ENCODE measurements at places on chromosomes 5 and 9.

DNA sequence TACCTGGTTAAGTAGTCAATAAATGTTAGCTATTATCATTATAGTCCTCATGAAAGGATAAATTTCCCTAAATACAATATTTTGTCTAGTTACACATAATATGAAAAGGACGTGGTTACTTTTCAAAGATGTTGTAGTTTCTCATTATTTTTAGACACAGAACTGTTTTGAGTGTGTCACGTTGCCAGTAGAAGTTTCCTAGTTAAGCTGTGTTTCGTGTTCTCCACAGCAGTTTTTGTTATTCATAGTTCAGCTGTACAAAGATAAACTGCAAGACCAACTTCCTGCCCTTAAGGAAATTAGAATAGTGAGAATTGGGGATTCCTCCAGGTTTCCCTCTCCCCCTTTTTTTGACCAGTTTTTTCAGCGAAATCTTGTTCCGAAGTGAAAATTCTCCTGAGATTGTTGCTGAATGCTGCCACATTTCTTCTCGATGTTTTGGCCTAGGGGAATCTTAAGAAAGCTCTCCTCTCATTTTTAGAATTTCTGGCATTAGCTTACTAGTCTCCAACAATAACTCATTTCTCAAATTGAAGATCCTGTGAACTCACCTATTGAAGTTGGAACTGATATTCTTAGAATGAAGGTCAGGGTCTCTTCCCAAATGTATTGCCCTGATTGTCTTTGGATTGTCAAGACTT lies 176.1 kb downstream of the PAM start:
- no peak for DNase-seq

- no peak for DNase-seq
Measured at GRCh38 chr5:95274011-95274410, 10.9 kb downstream of the MCTP1 start.

GRCh38 chr9:98064623-98065392 lies 8.3 kb downstream of the NANS start:
- no peak for DNase-seq

DNA sequence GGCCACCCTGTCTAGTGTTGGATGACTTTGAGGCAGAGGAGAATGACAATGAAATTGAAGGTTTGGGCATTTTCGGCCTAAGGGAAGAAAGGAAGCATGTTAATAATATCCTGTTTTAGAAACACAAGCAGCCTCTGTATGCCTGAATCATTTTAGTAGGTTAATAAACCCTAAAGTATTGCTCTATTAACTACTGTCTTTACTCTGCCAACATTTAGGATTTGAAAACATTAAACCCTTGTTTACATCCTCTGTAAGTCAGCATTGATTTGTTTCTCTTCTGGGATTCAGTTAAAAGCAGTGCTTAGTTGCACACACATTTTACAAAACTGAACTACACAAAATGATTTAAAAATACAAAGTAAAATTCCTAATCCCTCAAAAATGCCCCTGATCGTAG lies 358.9 kb downstream of the ARRDC3 start:
- DNase-seq, result no peak

GRCh38 chr9:36976371-36977030 lies 57.6 kb downstream of the PAX5 start:
- DNase-seq, result no peak

DNA sequence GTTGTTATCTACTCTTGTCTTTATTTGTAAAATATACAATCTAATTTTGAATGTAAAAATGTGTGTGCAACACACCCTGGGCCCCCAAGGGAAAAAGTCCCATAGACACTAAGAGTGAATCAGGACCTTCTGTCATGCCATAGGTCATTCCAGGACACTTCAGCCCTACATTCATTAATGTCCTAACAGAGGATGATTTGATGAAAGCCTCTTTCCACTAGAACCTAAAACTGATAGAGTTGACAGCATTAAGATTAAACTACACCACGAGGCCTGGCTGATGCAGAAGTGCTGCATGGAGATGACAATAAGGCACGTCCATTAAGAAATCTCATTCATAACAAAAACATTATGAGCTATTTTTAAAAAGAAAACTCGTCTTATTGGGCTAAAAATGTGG lies 46.2 kb downstream of the FRMD3 start:
- DNase-seq, result no peak

GRCh38 chr9:33800886-33801285 lies 5.5 kb downstream of the PRSS3 start:
- no peak for DNase-seq

- no peak for DNase-seq
Measured at GRCh38 chr5:135489466-135490244, 37.5 kb upstream of the TIFAB start.

GRCh38 chr9:14713187-14713767 lies 9.3 kb downstream of the CER1 start:
- no peak for DNase-seq

DNA sequence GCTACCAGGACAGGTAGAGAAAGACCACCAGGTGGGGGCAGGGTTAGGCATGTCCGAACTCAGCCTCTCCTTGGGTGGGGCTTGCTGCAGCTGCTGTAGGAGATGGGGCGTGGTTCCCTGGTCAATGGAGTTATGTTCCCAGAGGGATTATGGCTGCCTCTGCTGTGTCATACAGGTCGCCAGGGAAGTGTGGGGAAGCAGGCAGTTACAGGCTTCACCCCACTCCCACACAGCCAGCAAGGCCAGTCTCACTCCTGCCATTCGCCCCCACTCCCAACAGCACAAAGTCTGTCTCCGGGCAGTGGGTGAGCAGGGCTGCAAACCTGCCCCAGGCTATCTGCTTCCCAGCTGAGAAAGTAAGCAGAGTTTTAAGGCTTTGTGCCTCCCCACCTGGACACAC lies 20.0 kb upstream of the CEP72 start:
- DNase-seq, result no peak

DNA sequence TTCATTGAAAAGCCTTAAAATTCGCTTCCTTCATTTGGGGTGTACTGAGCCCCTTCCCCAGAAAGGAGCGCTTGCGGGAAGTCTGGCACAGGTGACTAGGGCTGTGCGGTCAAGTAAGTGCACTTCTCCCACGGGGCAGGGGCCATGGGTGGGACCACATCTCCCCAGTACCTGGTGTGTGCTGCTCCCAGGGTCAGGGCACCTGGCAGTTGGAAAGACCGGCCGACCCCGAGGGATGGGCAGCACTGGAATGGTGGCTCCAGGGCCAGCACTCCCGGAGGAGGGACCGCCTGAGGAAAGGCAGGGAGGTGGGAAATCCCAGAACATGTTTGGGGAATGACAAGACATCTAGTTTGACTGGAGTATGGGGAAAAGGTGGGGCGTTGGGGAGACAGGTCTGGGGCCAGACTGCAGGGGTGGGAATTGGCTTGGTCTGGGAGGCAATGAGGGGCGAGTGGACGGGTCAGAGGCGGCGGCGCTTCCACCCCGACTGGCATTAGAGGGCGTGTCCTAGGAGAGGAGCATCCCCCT lies 727 bp upstream of the GLIPR2 start:
- no peak for DNase-seq

- no peak for DNase-seq
Measured at GRCh38 chr5:29024052-29024451, 1985.7 kb upstream of the CDH9 start.

DNA sequence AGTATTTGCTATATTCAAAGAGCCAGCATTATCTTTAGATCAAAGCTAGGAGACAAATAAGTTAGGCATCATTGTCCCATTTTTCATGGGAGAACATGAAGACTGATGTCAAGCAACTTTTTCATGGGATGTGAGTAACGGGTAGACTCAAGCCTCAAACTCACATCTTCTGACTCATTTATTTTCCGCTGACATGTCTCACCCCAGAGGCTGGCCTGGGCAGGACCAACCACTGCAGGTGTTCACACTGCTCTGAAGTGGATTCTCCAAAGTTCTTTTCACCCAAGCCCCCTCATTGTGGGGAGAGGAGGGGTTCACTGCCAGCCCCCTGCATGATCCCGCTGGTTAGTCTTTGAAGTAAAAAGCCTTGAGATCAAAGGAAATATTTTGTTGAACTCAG lies 34.9 kb upstream of the BASP1 start:
- no peak for DNase-seq

DNA sequence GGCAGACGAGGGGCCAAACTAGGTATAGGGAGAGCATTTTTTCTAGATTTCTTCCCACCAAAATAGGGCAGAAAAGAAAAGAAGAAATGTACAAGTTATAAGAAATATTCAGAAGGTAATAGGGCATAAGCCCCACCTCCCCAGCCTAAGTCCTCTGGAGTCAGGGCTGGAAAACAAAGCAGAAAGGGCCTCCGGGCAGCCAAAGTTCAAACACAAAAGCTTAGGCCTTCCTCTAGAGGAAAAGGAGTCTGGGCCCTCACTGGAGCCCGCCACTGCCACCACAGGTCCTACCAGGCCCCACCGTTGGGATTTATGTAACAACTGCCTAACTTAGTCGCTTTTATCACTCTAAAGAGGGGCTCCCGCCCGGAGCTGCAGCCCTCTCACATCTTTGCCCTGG lies 27.6 kb downstream of the TBC1D2 start:
- DNase-seq, result no peak

- no peak for DNase-seq
Measured at GRCh38 chr9:112005939-112006338, 109.3 kb downstream of the UGCG start.

GRCh38 chr5:64811050-64811640 lies 42.4 kb downstream of the CWC27 start:
- DNase-seq, result no peak

- no peak for DNase-seq
Measured at GRCh38 chr5:52491071-52491787, 296.5 kb upstream of the ITGA1 start.

GRCh38 chr5:149747833-149748366 lies 17.8 kb downstream of the PPARGC1B start:
- DNase-seq, result no peak

GRCh38 chr9:78559449-78559885 lies 262.5 kb downstream of the PSAT1 start:
- no peak for DNase-seq

DNA sequence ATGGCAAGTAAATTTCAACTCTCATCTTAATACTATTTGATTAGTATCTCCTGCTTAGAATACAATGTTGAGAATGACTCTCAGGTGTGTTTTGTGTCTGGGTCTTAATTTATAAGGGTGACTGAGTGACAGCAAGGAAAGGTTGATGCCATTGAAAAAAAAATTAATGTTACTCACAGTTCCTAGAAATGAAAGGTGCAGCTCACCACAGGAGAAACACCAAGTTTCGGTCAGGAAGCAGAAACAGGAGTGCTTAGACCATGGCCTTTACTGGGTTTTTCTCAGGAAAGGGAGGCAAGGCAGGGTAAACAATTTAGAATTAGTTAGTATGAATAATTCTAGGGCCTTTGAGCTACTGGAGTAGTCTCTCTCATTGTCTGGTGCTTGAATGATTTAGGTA lies 159.2 kb upstream of the C9orf72 start:
- DNase-seq, result no peak

DNA sequence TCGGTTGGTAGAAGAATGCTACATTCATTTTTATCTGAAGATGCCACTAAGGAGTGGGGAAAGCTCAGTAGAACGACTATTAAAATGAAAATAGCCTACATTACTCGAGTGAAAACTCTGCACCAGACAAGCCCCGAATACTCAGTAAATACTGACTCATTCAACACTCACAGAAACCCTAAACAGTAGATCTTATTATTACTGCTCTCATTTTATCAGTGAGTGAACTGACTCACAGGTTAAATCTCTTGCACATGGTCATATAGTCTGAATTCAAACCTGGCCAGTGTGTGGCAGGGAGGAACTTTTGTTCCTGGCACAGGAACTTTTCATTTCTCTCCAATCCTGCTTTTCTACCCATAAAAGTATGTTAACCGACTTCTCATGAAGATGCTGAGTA lies 9.6 kb upstream of the PAPPA start:
- DNase-seq, result no peak

Measured in stimulated activated CD8-positive, alpha-beta memory T cell treated with anti-CD3 and anti-CD28 coated beads, Interleukin-2, amount 100 ng/mL, for 48 hours (primary cell).